Cortex of kidney (tissue), 1 donor: ENCODE measurements at places on chromosomes 7 and 10.

DNA sequence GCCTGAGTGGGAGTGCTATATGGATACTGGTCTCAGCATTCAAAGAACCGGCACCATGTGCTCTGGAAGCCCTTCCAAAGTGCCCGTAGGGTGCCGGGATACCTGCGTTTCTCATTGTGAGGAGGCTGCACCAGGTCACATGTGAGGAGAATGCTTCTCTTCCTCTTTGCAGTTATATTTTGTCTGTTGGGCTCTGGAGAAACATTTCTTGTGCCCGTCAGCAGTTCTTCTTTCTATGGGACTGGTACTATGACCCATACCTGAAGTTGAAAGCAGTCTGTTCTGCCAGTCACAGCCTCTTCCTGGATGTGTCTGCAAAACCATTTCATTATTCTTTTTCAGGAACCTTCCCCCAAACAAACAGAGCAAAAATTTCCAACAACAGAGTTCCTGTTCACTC lies 465.0 kb downstream of the SUGCT start:
- no peak for DNase-seq

DNA sequence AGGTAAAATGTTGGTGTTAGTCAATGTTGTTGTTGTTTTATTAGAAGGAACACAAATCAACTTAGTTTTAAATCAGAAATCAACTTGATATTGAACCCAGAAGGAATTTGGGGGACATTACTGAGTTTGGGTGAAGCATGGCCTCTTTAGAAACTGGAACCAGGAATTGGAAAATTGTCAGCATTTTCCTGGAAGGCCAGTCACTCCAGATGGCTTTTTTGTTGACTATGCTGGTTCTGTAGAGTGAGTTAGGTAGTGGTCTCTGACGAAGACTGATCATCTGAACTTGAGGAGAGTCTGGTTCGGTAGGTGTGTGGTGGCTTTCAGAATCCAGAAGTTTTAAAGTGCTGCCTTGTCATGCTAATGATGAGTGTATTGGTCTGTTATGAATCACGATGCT lies 111.5 kb downstream of the BMPER start:
- DNase-seq: no peak

- DNase-seq: no peak
Observed at GRCh38 chr10:63929831-63930467, 408.7 kb downstream of the REEP3 start.

GRCh38 chr10:93917821-93918220 lies 24.0 kb downstream of the SLC35G1 start:
- no peak for DNase-seq

- no peak for DNase-seq
Observed at GRCh38 chr10:89189211-89189734, 17.8 kb downstream of the CH25H start.

- DNase-seq: no peak
Observed at GRCh38 chr10:97796651-97797050, 24.9 kb upstream of the SFRP5 start.

GRCh38 chr7:102873470-102874165 lies 39.2 kb upstream of the LRRC17 start:
- no peak for DNase-seq

GRCh38 chr10:109327266-109327665 lies 596.0 kb downstream of the XPNPEP1 start:
- no peak for DNase-seq

DNA sequence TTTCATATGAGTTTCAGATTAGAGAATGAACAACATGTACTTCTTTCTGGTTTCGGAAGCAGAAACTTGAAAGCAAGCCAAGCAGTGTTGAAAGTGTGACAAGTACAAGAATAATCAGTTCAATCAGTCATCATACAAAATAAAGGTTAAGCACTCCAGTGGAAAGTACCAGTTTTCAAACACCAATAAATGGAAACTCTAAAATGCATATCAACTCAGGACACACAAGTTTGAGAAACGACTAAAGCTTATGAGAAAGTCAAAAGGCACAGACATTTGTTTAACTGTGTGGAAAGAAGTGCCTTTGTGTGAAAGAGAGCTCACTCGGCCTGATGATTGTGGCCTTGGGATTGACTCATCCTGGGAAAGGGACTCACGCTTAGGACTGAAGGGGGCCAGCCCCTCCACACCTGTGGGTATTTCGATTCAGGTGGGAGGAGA lies 60.6 kb upstream of the AKR1C1 start:
- no peak for DNase-seq
